ENCODE measurements at places on chromosomes 12 and 14.

DNA sequence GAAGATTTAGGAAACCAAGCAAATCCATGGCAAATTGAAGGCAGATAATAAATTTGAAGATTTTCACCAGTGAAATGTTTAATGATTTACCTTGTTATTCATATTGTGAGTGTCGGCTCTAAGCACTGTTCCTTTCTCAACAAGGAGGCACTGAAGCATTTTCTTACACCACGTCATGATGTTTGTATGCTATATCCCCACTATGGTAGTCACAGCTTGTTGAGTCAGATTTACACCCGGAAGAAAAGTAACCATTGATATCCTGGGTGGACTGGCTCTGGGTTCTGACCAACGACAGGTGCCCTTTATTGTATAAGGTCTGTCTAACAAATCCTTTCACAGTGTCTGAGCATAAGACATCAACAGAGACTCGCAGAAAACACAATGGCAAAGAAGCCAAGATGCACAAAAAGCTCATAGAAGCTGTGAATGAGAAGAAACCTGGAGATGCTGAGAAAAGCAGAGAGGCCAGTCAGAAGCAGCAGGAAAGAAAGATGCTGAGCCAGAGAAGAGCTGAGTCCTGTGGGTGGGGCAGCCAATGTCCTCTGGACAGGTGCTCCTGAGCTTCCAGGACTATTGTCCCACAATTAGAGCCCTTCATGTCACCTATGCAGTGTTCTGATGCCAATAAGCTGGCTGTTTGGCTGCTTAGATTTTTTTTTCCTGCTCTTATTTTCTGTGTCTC is 49.7 kb upstream of the ARHGAP5 start:
- no peak for DNase-seq

DNA sequence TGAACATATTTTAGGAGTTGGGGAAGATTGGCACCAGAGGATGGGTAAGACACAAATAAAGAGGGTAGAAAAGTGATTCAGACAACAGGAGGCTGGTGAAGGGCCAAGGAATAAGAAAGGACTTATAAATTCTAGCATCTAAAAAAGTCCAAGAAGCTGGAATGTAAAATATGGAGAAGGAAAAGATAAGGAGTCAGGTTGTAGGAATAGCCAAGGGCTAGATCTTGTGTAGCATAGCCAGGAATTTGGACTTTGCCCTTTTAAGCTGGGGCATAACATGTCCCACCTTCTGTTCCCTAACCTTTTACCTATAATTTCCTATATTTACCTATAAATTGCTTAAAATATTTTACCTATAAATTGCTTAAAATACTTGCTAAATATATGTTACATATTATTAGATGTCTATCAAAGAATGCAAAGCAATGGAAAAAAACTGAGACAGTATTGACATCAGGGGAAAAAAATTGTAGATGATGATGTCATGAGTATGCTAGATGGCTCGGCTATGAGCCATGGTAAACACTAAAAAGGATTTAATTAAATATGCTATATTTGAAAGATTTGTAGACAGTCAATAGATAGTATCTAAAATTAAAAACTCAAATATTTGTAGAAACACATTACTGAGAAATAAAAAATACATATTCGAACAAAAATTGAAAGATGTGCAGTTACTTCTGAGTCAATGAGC is 99.7 kb upstream of the PLEKHG7 start:
- DNase-seq = no peak

DNA sequence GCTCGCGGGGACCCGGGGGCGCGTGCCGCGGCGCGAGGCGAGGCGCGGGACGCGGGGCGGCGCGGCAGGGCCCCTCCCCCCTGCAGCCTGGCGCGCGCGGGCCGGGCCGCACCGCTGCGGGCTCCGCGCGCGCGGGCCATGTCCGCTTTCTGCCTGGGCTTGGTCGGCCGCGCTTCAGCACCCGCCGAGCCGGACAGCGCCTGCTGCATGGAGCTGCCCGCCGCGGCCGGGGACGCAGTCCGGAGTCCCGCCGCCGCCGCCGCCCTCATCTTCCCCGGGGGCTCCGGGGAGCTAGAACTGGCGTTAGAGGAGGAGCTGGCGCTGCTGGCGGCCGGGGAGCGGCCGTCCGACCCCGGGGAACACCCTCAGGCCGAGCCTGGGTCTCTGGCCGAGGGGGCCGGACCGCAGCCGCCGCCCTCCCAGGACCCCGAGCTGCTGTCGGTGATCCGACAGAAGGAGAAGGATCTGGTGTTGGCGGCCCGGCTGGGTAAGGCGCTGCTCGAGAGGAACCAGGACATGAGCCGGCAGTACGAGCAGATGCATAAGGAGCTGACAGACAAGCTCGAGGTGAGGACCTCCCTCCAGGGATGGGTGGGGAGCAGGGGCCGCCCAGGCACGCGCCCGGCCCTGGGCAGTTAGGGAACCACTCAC is 820 bp downstream of the BICDL1 start:
- DNase-seq = peak; percentile 65

DNA sequence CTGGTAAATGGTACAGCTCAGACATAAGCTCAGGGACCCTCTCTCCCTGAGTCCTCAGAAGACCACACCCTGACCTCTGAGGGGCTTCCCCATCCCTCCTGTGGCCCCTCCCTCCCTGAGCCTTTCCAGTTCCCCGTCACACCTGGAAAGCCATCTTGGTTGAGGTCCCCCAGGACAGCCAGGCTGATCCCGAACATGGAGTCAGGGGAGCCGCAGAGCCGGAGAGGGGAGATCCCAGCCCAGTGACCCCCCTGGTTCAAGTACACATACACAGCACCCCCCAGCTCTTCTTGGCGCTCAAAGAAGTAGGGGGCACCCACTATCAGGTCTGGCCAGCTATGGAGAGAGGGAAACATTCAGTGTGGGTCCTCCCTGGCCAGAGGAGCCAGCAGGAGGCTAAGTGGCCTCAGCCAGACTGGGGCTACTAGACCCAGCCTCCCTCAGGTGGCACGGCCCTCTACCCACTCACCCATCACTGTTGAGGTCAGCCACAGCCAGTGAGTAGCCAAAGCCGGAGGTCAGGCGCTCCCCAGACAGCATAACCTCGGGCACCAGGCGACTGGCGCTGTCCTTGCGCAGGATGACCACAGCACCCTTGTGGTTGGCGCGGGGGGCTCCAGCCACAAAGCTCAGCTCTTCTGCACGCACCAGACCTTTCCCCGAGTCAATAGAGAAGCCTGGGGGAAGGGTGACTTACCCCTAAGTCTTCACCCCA is 9.3 kb downstream of the ITGA7 start:
- DNase-seq = no peak

DNA sequence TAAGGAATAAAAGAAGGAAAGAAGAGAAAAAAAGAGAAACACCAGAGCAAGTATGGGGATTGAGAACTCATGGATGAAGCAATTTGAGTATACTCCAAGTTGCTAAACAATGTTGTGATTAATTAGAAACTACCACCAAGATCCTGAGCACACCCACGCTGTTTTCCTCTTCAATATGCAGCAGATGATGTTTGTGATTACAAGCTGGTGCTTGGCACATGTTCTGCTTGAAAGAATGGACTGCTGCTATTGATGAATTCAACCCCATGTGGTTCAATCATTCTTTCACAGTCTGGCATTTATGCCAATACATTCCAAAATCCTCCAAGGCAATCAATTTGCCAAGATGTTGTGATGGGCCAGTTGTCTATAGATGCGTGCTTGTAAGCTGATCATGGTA is 146.8 kb downstream of the SLC2A13 start:
- no peak for DNase-seq

GRCh38 chr14:87066221-87066817 is 926.7 kb downstream of the GALC start:
- no peak for DNase-seq

DNA sequence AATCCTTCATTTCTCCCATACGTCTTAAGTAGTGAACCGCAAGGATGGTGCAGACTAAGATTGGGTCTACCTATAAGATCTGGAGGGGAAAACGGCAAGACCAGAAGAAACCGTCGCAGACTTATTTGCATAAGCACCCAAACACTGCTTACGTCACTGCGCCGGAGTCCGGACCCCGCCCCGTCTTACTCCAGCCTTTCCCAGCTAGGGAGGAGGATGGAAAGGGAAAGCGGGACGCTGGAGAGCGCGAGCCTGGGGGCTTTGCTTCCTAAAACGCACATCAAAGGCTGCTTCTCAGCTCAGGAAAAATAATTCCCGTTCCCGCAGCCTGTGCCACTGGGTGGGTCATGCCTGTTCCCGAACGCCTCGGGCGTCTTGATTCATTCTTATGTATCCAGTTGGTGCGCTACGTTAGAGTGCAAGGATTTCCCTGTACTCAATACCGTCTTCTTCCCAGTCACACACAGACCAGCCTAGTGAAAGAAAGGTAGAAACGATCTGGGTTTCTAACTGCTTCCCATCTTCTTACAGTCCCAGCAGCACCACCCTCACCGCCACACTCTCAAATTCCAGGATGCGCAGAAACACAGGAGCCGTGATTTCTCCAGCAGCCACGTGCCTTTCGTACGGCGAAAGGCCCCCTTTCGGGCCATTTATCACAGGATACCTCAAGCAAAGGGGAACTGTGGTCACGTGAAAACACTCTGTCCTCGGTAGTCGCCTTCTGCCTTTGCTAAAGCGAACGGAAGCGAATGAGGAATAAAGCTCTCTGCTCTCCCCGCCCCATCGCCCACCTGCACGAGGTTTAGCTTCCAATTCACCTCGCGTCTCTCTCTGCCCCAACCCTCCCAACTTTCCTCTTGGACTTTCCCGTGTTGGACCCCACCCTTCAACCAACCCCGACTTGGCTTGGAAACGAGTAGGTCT is 1.1 kb downstream of the SLC6A15 start:
- no peak for DNase-seq

GRCh38 chr14:75454963-75455546 is 27.2 kb downstream of the JDP2 start:
- no peak for DNase-seq

DNA sequence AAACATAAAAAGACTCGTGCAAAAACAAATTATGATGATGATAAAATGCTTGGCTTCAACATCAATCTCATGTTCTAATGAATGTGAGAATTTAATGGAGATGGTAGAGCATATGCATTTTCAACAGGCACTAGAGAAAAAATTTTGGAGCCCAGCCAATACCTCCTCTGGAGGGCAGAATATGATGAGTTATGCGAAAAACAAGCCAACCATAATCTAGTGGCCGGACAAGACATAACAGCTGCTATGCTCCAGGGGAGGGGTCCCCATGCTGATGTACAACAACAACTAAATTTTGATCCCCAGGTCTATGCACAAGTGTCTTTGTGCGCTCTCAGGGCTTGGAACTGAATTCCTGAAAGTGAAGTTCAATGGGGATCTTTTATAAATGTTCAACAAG is 1197.5 kb downstream of the LRFN5 start:
- DNase-seq = no peak

- no peak for DNase-seq
Observed at GRCh38 chr14:22314183-22314820, 274.7 kb downstream of the DAD1 start.

DNA sequence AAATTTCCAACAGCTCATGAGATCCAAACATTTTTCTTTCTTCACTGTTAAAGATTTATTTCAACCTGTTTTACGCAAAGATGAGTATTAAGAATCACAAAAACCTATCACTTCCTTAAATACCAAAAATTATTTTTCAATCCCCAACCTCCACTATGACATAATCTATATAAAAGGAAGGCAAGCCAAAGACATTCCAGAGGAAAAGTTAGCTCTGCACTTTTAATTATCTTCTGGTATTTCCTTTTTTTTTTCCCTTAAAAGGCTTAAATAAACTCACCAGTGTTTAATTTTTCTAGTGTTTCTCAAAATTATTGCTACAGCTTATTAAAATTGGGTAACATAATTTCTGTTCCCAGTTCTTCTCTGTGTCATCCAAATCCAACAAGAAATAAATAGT is 75.9 kb downstream of the BMP4 start:
- DNase-seq = no peak

GRCh38 chr12:113479590-113480335 is 8.1 kb upstream of the LHX5 start:
- no peak for DNase-seq

- DNase-seq = no peak
Observed at GRCh38 chr12:3222979-3223378, 145.8 kb downstream of the TSPAN9 start.

DNA sequence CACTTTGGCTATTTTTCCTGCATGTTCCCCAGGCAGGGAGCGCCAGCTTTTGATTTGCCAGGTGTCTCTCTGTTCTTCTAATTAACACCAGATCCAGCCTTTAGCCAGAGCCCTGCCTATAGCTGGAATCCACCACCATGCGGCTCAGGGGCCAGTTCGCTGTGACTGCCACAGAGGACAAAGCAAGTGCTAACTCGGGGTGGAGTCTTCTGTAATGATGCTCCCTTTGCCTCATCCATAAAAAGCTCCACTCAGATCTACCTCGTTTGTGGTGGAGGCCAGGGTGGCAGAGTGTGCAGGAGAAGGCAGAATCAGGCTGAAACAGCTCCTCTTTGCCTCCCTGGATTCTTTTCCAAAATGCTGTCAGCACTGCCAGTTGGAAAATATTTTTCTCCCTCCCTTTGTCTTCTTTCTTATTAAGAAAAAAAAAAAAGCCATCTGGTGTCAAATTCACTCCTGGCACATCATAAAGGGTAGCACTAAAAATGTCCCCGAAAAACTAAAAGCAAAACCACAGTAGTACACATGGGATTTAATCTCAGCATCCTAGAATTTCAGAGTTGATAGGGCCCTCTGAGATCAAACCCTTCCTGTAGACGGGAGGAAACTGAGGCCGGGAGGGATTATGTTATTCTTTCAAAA is 18.0 kb upstream of the CTDSP2 start:
- no peak for DNase-seq

DNA sequence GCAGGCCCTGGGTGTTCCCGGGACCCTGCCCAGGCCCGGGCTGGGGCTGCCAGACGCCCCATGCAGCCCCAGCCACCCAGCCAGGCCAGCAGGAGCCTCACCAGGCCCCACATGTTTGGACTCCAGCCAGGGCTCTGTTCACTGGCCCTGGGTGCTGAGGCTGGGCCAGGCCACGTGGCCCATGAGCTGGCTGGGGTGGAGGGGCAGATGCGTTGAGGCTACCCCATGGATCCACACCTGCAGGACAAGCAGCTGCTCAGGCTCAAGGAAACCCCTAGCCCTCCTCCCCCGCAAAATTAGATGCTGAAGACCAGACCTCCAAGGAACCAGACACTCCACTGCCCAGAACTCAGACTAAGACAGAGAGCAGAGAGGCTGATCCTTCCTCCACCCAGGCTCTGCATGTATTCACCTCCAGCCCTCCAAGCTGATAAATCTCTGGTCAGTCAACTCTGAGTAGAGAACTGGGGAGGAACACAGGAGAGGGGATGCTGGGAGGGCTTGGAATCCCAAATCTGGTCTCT is 1.6 kb downstream of the CDH24 start:
- no peak for DNase-seq

All from T-helper 1 cell (primary cell).